ENCODE measurements at places on chromosomes 11 and 22.

- DNase-seq: no peak
Observed at GRCh38 chr22:39913886-39914285, 13.0 kb downstream of the GRAP2 start.

- no peak for DNase-seq
Observed at GRCh38 chr11:82754410-82754809, 20.7 kb upstream of the FAM181B start.

DNA sequence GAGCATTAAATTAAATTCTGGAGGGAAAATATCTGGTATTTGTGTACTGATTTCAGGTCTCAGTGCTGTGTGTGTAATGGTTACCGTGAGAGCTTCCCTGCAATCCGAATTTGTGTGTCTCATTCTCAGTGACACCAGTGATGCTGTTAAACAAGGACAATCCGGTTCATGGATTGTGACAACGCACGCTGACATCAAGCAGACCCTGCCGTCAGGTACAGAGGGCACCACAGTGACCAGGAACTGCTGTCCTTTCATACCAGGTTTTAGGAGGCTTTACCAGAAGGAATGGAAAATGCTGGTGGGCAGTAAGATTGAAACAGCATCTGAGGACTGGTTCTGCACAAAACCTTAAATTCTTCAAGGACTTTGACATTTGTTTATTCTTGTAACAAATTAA is 30.5 kb upstream of the PLET1 start:
- no peak for DNase-seq

- DNase-seq: no peak
Observed at GRCh38 chr11:111229604-111230003, 15.9 kb upstream of the POU2AF2 start.

GRCh38 chr11:112481431-112481830 is 220.8 kb upstream of the PLET1 start:
- DNase-seq: no peak

- DNase-seq: no peak
Observed at GRCh38 chr22:30054764-30055069, 25.5 kb upstream of the HORMAD2 start.

DNA sequence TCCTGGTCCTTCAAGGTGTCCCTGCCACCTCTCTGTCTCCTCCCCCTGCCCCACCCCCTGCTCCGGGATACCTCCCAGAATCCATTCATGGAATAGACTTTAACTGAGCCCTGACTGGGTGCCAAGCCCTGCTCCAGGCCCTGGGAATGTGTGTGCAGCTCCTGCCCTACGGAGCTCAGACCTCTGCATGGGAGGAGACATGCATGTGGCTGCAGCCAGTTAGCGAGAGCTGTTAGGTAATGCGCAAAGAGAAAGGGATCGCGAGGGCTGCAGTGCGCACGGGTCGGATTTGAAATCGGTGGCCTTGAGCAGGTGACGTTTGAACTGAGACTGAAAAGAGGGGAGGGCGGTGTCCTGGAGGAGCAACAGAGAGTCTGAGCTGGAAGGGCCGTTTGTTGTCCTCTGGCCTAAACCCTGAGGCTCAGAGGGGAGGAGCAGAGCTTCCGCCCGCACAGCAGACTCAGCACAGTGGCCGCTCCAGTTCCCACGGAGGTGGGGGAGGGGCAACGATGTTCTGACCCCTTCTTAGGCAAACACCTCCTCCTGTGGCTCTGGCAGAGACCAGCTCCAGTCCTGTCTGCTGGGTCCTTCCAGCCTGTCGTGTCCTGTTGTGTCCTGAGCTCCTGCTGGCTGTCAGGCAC is 19.8 kb upstream of the LRRC10B start:
- DNase-seq: no peak

Data from NCI-H187 (cell line).